CMK (cell line): ENCODE measurements at places on chromosomes 11 and 22.

DNA sequence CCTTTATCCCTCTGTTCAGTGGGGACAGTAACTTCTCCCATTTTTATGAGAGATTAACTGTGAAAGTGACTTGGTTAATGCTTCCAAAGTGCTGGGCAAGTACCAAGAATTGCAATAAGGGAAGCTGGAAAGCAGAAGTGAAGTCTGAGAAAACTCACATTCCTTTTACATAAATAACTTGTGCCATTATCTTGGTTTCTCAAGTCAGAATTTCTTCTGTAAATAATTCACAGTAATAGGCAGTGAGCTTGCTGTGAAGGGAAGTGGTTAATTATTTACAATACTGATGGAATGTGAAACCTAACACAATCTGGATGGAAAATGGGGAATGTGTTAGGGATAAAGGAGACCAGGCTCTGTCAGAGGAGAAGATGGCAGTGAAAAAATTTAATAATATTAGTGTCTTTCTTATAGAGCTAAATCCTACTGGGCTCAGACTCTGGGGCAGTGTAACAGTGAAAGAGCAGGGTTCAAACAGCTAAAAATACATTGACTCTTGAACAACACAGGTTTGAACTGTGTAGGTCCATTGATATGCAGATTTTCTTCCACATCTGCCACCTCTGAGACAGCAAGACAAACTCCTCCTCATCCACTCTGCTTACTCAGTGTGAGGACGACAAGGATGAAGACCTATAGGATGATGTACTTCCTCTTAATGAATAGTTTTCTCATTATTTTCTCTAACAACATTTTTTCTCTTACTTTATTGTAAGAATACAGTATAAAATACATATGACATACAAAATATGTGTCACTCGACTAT lies 251.5 kb upstream of the ISX start:
- DNase-seq, result no peak

DNA sequence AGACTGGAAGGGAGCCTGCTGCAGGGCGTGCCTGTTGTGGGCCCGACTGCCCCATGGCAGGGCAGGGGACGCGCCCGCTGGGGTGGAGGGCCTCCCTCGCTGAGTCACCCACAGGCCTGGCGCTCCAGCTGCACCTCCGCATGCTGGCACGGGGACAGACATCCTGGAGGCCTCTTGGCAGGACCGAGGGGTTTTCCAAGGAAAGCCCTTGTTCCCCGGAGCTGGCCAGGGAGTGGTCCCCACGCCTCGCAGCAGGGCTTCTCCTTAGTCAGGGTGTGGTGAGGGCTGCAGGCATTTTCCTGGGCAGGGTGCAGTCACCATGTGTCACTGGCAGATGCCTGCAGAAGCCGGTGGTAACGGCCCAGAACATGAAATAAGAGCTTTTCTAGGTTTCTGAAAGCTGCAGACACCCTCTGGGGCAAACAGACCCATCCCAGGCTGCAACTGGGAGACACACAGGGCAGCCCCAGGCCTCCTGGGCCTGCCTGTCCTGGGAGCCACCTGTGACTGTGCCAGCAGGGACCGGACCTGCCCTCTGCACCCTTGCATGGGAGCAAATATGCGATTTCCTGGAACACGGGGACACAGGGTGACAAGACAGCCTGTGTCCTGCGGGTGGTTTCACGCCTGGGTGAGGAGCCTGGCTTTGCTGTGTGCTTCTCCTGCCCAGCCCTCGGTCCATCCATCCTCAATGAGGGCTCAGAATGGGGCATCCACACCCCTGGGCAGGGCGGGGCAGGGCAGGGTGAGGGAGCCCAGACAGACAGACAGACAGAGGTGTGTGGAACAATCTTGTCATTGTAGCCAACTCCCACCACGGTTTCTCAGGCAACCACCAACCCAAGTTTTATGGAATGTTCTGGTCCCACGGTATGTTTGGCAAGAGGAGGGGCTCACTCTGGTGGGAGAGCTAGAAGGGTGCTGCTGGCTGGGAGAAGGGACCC lies 43.2 kb upstream of the FADD start:
- no peak for DNase-seq

GRCh38 chr11:72421351-72421750 lies 13.0 kb downstream of the CLPB start:
- no peak for DNase-seq

GRCh38 chr22:27462190-27462589 lies 339.4 kb downstream of the MN1 start:
- no peak for DNase-seq

- no peak for DNase-seq
Observed at GRCh38 chr11:127119356-127119755, 118.8 kb upstream of the KIRREL3 start.

DNA sequence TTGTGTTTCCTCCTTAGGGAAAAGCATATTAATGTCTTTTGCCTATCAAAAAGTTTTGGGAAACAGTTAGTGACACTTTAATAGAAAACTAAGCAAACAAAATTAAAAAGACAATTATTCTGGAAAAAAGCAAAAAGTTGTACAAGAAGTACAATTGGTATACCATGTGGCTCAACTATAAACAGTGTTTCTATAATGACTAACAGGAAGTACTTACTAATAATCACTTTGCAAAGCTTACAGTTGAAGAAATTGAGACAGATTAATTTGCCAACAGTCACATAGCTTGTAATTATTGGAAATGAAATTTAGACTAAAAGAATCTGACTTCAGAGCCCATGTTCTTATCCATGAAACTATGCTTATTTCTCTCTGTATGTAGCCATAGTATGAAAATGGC lies 24.7 kb downstream of the PPME1 start:
- no peak for DNase-seq

DNA sequence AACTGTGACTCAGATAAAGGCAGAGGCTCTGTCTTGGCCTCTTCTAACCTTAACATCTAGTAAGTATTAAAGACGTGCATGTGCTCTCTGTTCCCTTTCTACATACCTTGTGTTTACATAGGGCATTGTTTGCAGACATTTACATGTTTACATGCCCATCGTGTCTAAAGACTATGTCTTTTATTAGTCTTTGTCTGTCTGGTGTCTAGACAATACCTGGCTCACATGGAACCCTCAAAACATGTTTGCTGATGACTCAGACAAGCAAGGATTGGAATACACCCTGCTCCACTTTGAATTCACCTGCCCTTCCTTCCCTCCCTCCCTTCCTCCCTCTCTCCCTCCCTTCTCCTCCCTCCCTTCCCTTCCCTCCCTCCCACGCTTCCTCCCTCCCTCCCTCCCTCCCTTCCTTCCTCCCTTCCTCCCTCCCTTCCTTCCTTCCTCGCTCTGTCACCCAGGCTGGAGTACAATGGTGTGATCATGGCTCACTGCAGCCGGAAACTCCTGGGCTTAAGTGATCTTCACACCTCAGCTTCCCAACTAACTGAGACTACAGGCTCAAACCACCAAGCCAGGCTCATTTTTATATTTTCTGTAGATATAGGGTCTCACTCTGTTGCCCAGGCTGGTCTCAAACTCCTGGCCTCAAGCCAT lies 23.7 kb upstream of the SORL1-AS1 start:
- no peak for DNase-seq

DNA sequence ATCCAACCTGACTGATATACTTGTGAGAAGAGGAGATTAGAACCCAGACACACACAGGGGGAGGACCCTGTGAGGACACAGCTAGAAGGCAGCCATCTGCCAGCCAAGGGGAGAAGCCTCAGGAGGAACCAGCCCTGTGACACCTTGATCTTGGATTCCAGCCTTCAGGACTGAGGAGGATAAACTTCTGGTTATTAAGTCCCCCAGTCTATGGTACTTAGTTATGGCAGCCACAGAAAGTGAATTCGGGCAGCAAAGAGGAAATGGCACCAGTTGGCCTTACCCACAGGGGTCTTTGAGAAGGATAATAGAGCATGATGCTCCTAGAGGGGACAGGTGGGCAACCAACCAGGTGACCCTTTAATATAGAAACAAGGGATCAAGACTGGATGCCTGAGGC lies 49.4 kb downstream of the ASCL2 start:
- DNase-seq, result no peak

DNA sequence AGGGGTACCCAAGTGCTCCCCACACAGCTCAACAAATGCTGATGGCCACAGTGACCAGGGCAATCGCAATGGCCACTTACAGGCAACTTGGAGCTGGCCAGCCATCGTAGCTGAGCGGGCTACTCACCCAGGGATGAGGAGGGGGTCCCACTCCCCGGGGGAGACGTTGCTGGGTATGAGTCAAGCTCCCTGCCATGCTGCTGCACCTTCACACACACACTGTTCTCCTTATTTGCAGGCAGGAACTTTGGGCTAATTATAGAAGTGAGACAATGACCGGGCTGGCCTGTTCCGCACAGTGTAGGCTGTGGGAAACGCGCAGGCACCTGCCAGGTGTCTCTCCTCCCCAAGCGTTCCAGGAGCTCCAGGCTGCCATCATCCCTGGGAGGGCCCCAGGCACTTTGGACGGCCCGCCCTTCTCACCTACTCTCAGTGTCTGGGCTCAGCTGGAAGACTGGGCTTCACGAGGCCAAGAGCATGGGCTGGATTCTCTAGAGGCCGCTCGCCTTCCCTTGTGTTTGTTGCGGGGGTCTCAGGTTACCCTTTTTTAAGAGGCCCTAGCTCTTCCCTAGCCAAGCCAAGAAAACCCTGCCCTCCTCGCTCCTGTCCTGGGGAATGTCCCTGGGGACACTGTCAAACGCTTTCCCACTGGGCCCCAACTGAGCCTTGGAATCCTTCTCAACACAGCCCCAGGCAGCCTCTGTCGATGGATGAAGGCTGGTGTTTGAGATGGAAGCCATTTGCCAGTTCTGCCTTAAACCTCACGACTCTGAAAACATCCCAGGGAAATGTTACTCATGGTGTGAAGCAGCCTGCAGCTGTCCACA lies 73.0 kb downstream of the RTL6 start:
- no peak for DNase-seq

- DNase-seq, result no peak
Observed at GRCh38 chr11:83691451-83691950, 405.3 kb upstream of the CCDC90B start.

GRCh38 chr11:2797121-2797711 lies 88.4 kb downstream of the CDKN1C start:
- no peak for DNase-seq

- no peak for DNase-seq
Observed at GRCh38 chr11:2289859-2290258, 11.9 kb downstream of the C11orf21 start.

DNA sequence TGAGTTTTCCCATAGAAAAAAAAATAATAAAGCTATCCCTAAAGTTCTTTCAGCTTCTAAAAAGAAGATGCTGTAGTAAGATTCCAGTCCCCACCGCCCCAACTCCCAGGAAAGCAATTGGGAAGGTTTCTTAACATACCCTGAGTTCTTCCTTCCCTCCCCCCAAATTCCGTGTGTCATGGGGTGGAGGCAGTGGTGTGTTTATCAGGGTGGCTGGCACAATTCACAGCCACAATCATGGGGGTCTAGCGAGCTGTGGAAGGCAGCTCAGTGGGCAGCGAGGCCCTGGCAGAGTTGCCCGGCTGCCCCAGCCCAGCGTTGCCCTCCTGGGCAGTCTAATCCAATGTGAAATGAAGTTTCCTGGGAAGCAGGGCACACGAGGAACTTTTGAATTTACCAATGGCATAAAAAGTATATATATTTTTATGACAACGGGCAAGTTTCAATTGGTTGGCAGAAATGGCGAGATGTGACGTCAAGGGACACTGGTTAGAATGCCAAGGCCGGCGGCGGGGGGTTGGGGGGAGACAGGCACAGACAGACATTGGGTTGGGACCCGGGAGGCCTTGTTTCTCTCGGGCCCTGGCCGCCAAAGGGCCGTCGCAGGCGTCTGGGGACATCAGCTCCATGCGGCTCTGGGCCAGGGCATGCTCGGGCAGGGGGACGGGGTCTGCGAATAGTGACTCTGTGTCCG lies 80.7 kb upstream of the PPARA start:
- no peak for DNase-seq

DNA sequence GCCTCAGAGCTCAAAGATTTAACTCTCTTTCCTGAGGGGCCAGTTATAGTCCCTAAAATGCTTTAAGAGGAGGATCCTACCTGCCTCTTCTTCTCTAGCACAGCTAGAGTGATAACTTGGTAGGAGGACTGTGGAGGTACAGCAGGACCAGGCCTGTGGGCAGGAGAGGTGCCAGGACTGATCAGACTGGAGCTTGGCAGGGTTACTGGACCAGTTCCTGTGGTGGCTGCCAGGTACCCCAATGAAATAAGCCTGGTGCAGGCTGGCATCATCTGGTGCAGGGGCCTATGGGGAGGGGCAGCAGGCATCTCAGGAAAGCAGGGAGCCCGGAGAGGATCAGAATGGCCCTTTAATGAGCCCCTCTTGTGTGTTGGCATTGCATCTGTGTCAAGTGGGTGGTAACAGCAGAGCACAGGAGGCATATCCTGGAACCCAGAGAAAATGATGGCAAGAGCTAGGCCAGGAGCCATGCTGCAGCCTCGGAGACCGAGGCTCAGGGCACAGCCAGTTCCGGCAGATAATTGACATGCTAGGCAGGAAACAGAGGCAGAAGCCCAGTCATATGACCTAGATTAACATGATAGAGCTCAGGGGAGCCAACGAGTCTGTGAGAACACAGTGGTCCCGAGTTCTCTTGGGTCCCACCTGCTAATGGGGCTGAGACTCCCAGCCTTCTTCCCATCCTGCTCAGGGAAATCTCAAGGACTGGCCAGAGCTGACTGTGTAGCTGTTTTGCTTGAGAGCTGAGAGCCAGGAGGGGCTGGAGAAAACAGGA lies 187.5 kb upstream of the ZBED5 start:
- DNase-seq, result no peak

GRCh38 chr22:46833228-46833627 lies 70.8 kb downstream of the TBC1D22A start:
- no peak for DNase-seq

DNA sequence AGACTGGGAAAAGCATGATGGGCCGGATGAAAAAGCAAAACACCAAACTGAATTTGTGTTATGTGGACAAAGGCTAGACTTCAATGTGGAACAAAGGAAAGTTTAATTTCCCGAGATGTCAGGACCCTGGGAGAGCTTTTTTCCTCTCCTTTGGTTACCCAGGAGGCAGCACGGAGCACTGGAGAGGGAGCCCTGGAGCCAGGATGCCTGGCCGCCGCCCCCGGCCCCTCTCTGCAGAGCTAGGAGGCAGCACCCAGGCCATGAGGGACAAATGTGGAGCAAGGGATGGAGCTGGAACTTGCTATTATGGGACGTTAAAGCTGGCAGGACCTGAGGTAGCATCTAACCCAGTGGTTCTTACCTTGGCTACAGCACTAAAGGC lies 108.9 kb downstream of the MORC2 start:
- no peak for DNase-seq

- DNase-seq, result no peak
Observed at GRCh38 chr22:22587577-22588188, 28.6 kb upstream of the PRAME start.

DNA sequence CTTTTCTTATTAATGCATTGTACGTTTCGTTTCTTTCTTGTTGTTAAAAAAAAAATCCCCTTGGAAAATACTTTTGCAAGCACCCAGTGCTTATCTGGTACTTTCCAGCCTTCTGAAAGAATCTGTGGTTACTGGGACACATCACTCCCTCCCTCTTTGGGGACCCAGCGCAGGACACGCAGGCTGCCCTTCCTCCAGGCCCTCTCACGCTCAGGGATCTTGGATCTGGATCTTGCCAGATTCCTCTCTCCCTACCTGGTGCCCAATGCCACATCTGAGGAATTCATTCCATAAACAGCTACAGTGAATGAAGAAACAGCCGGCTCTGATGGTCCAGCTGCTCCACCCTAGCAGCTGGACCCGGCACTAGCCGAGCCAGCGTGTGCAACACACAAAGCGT lies 55.7 kb downstream of the PHF21B start:
- DNase-seq, result no peak
